Fibroblast of upper back skin (primary cell): ENCODE measurements at places on chromosomes 11 and 22.

- peak; percentile 43 for DNase-seq
Measured at GRCh38 chr11:94472916-94473799, 20.5 kb downstream of the MRE11 start.

DNA sequence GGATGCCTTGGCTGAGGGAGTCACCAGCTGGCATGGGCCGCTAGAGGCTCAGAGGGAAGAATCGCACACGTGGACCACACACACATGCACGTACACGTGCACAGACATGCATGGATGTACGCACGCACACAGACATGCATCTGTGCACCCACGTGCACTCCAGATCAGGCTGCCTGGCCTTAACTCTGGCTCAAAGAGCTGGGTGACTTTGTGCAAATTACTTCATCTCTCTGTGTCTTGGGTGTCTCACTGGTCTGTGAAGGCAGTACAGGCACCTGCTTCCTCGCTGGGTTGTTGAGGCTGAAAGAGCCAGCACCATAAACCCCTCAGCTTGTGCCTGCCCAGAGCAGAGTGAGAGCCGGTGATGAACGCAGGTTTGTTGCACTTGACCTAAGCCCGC is 28.7 kb downstream of the TMPRSS6 start:
- DNase-seq = no peak

- no peak for DNase-seq
Measured at GRCh38 chr11:37908219-37908548, 1310.1 kb upstream of the RAG2 start.

DNA sequence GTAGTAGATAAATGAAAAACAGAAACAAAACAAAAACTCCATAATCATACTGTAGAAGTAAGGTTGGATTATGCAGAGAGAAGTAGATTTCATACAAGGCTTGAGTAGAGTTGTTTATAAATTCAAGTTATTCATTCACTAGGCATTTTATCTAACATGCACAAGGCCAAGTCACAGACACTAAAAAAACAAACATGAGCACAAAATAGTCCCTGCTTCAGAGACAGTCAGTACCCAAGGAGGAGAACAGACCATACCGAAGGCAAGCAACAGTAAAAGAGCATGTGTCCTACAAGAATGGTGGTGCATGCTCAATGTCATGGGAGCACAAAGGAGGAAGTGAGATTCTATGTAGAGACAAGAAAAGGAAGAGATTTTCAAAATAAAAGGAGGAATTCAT is 796.5 kb upstream of the LRRC4C start:
- DNase-seq = no peak

GRCh38 chr11:18001191-18001590 is 11.7 kb downstream of the SERGEF start:
- DNase-seq = peak; percentile 48

- DNase-seq = peak; percentile 28
Measured at GRCh38 chr11:81237139-81237538, 1496.5 kb downstream of the FAM181B start.

DNA sequence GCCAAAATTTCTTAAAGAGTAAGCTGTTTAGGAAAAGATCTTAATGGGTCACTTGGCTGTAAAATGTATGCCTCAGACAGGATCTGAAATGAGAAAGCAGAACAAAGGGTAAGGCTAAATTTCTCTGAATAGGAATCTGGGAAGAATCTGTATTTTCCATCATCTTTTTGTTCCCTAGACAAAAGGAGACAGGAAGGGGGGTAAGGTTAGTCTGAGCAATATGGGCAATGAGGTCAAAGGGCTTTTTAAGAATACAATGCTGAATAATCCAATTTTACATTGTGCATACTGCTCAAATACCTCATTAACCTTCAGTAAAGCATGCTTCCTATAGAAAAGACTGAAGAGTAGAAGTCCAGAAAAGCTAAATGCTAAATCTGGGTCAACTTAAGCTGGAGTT is 34.6 kb downstream of the CLDN25 start:
- no peak for DNase-seq

- DNase-seq = no peak
Measured at GRCh38 chr11:125956391-125957134, 10.7 kb downstream of the VSIG10L2 start.

DNA sequence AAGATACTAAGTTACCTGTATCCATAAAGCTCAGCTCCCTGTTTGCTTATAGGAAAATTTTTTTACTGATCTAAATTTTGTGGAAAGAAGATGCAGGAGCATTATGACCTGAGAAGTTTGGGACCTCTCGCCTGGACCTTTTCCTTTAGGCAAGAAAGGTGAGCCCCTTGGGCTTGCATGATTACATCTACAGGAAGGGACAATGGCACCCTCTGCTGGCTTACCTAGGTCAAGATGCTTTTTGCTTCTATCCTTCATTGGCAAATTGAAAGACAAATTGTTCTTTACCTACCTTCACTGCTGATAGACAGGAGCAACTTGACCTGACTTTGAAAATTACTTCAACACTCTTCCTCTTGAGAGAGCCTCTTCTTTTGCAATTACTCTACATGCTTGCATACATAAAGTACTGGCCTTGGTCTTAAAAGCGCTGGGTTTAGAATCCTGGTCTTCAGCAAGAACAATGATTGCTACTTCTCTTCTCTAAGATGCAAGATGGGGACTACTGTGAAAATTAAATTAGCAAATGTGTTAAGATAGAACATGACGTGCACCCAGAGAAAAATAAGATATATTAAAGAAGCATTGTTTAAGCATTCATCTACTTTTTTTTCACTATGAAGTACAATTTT is 147.2 kb downstream of the TRPC6 start:
- DNase-seq = peak; percentile 32

GRCh38 chr11:46264976-46265375 is 12.5 kb upstream of the CREB3L1 start:
- no peak for DNase-seq

- no peak for DNase-seq
Measured at GRCh38 chr11:121560236-121560635, 107.5 kb upstream of the SORL1-AS1 start.

DNA sequence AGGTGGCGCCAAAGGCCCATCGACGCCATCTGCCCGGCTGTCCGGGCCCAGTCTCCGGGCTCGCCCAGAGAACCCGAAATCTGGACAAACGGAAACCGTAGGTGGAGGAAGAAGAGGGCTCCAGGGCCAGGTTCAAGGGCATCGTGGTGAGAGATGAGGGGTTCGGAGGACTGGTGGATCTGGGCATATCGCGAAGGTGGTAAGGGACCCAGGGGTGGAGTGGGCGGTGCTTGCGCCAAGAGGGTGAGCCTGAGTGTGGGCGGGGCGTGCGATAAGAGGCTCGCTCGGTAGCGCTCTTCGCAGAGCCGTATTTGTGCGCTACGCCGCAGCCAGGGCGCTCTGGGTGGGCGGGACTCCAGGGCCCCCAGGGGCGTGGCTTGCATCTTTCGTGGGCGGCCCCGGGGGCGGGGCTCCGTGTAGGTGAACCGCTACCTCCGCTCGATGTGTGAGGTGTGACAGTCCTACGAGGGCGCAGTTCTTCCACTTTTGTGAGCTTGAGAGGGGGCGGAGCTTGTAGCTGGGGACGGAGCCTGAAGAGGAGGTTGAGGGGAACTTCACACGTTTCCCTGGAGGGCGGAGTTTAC is 4.8 kb downstream of the CD248 start:
- peak; percentile 90 for DNase-seq

GRCh38 chr11:23236826-23237555 is 376.7 kb upstream of the CCDC179 start:
- DNase-seq = peak; percentile 82

DNA sequence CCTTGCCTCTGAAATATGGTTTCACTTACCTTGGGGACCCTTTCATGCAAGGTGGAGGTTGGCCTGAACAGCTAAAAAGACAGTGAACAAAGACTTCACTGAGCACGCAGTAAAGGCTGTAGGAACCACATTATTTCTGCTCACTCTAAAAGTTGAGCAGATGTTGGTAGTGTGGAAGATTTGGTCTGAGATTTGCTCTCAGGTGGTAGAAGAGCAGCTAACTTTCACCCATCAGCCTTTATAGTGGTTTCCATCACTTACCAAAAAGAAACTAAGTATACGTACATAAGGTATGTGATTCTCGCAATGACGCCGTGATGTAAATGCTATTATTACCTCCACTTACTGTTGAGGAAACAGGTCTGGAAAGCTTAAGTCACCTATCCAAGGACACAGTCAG is 47.3 kb downstream of the PRR5L start:
- no peak for DNase-seq

- DNase-seq = no peak
Measured at GRCh38 chr11:76228071-76228874, 22.0 kb upstream of the WNT11 start.

GRCh38 chr22:48940266-48941032 is 887.2 kb downstream of the BRD1 start:
- DNase-seq = no peak

DNA sequence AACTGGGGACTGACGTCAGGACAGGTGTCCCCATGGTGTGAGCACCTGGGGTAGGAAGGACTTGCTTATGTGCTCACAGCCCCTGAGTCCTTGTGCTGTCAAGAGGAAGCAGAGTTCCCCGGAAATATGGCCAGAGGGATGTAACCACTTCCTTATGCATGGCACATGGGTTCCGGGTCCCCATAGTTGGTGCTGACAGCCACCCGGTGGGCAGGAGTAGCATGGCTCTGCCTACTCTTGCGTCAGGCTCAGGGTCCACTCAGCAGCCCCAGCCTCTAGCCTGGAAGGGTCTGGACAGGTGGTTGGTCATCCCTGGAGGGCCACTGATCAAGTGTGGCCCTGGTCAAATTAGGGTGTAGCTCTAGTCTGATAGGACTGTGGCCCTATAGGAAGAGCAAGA is 42.8 kb upstream of the CCND1 start:
- no peak for DNase-seq
